ENCODE measurements at places on chromosomes 4 and X. TPM values are rescaled to one million over a fixed set of nuclear protein-coding genes. Genes with fewer than 3 reads are reported as not detected.

- no peak for DNase-seq
Observed at GRCh38 chrX:46587753-46588171, 14.2 kb downstream of the CHST7 start.

DNA sequence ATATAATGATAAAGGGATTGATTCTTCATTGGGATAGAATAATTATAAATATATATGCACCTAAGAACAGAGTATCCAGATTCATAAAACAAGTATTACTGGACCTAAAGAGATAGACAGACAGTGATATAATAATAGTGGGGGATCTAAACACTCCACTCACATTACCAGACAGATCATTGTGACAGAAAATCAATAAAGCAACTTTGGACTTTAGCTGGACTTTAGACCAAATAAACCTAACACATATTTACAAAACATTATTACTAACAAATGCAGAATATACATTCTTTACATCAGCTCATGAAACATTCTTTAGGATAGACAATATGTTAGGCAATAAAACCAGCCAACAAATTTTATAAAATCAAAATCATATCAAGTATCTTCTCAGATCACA is 14.6 kb downstream of the AGTR2 start:
- DNase-seq, result no peak

GRCh38 chr4:122997463-122998101 is 75.2 kb upstream of the NUDT6 start:
- DNase-seq, result no peak

- no peak for DNase-seq
Observed at GRCh38 chr4:147078362-147078761, 132.7 kb upstream of the TTC29 start.

DNA sequence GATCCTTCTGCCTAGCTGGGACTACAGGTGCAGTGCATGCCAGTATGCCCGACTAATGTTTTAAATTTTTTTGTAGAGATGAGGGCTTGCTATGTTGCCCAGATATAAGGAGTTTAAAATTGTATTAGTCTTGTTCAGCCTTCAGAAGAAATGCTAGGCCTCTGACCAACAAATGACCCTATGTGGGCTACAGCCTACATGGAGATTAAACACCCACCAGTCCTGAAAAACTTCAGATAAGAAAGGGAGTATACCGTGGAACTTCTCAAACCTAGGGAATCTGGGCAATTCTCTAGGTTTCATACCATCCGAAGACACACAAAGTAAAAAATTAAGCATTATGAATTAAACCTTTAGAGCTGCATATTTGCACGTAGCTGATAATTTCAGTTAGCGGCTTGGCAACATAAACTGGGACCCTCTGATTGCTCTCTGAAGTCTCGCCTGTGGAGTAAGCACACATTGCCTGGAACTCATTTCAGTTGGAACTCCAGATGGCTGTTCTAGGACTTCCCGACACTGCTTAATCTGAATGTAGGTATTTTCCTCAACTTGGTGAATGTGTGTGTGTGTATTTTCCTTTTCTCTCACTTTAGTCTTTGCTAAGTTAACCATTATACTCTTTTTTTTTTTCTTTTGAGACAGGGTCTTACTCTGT is 33.0 kb downstream of the MOB1B start:
- DNase-seq, result no peak

GRCh38 chr4:27040356-27040755 is 179.7 kb downstream of the STIM2 start:
- no peak for DNase-seq

GRCh38 chr4:16909281-16909680 is 10.8 kb upstream of the LDB2 start:
- no peak for DNase-seq

- no peak for DNase-seq
Observed at GRCh38 chrX:70219938-70220764, 14.3 kb upstream of the AWAT1 start.

DNA sequence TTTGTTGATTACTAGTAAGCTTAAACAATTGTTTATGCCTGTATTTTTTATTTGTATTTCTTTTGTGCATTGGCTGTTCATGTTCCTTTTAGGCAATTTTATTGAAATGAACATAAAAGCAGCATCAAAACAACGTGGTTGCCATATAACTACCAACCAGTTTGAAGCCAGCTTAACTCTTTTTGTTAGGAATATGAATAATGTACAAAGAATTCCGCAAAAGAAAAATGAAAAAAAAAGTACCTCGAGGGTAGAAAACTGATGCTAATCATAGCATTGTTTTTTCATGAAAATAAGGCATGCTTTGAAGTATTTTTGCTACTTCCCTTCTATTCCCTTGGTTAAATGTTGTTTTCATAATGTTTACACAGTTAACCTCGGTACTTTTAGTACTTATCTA is 1024.0 kb upstream of the SLIT2 start:
- DNase-seq, result no peak

- no peak for DNase-seq
Observed at GRCh38 chr4:185309770-185310169, 86.0 kb downstream of the LRP2BP start.

DNA sequence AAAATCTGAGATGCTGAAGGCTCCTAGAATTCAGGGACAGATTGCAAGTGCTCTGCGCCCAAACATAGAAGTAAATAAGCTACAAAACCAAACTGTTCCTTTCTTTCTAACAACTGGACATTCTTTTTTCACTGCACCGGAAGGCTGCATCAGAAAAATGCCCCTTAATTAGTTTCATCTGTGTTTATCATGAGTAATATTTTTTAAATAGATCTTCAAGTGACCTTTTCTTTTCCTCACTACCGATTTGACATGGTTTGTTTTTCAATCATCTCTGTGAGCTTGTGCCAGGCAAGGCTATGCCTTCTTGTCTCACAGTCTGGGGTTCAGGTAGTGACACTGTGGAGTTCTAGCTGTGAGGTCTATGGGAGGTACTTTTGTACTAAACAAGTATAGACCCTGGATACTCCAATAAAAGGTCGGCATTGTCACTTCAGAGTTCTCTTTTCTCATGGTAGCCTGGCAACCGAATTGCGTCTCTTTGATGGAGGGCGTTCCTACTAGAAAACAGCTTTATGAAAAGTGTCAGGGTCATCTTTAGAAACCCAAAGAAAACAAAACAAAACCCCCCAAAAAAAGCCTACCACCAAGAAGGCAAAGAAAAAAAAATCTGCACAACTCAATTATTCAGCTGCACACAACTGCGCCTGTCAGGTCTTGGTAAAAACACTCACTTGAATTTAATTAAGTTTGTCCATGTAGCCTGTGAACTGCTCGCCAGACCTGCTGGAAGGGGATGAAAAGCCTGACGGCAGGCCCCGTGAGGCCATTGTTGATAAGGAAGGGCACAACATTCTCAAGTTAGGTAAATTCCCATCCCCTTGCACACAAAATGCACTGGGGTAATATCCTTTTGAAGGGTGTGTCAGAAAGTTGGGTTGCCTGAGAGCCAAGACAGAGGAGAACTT is 22.8 kb upstream of the ADAMTS3 start:
- no peak for DNase-seq

GRCh38 chrX:617891-618290 is 12.7 kb upstream of the SHOX start:
- no peak for DNase-seq

- DNase-seq, result no peak
Observed at GRCh38 chrX:71282514-71283402, 677 bp upstream of the NONO start.

DNA sequence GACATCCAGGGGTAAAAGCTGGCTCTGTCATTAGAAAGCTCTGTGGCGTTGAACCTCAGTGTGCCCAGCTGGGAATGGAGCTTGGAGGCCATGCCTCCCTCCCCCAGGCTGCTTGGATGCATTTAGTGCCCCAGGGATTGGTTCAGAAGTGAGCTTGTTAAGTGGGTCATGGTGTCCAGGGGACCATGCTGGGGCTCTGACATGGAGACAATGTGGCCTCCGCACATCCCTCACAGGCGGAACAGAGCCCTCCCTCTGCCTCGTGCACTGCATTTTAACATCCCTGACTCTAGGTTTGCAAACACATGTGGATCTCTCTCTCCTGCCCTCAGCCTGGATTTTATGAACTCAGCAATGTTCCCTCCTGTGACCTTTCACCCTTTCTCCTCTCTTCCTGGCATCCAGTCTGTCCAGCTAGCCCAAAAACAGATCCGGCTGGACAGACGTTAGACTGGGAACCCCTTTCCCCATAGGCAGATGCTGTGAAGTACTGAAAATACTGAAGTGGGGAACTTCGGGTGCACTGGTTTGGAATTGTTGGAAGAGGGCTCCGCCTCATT is 81.5 kb downstream of the SORCS2 start:
- DNase-seq, result no peak

Gene LRIT3
- polyA plus RNA-seq, result 0.31 TPM

Gene FHIP1A
- 6.5 TPM for polyA plus RNA-seq

Gene CITED1
- 13.7 TPM for polyA plus RNA-seq

Gene GAGE13
- not detected for polyA plus RNA-seq

Gene CRMP1
- polyA plus RNA-seq, result 51.4 TPM

Gene SLC10A4
- 0.13 TPM for polyA plus RNA-seq

Gene PLP1
- 20.4 TPM for polyA plus RNA-seq

Gene RHOXF2
- not detected for polyA plus RNA-seq

Gene DACH2
- 28.2 TPM for polyA plus RNA-seq

Gene ARHGEF38
- 3.3 TPM for polyA plus RNA-seq
